ENCODE measurements at places on chromosomes 7 and 10.
A peak's percentile ranks its signal among the peaks of the same experiment; 100 is the strongest.

GRCh38 chr7:18583305-18583704 lies 87.8 kb downstream of the HDAC9 start:
- DNase-seq = peak; percentile 68

DNA sequence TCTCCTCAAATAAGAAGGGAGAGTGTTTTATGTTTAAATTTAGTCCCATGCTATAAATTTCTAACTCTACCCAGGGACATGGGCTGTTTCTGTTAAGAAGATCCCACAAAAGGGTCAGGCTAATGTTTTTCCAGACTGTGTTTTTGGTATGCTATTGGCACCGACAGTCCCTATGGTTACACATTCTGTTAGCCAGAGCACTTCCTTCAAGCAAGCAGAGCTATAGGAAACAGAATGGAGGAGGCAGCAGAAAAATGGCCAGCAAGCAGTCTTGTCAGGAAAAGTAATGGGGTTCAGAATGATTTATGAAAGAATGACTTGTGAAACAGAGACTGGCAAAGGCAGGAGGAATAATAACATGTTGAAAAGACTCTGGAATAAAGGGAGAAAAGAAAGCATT lies 44.8 kb upstream of the PHYHIPL start:
- DNase-seq = no peak

DNA sequence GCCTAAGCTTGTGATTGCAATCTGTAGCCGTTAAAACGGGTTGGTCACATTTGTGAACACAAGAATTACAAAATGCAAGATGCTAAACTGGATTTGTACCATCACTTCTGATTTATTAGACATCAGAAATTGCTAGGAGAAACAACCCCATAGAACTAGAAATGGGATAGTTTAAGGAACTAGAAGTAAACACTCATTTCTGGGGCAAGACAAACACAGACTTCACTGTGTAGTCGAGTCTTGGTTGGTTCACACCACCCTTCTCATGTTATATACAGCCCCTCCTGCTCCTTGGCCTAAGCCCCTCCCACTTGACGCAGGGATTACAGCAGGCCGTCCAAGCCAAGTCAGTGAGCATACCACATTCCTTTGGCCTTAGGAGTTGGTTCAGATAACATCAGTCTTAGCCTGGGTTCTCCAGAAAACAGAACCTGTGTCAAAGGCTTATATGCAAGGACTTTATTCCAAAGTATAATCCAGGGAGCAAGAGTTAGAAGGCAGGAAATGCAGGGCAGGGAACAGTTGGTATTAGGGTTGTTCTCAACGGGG lies 2.0 kb upstream of the NRAP start:
- DNase-seq = peak; percentile 98

DNA sequence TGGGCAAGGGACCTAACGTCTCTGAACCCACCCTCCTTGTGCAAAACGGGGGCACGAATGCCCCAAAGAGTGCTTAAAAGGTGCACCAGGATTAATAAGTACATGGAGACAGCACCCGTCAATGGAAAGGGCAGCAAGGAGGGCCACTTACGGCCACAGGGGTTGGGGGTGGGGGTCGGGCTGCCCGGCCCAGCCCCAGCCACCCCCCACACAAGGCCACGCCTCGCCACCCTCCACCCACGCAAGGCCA lies 213.4 kb downstream of the MAD1L1 start:
- DNase-seq = no peak

GRCh38 chr10:117501460-117502035 lies 41.0 kb upstream of the EMX2 start:
- no peak for DNase-seq

- DNase-seq = no peak
These were observed 46.8 kb upstream of the NAMPT start for GRCh38 chr7:106331441-106332175.

GRCh38 chr7:31362401-31362800 lies 21.9 kb upstream of the NEUROD6 start:
- no peak for DNase-seq

- DNase-seq = no peak
These were observed 1014.7 kb downstream of the NRG3 start for GRCh38 chr10:82889728-82890127.

DNA sequence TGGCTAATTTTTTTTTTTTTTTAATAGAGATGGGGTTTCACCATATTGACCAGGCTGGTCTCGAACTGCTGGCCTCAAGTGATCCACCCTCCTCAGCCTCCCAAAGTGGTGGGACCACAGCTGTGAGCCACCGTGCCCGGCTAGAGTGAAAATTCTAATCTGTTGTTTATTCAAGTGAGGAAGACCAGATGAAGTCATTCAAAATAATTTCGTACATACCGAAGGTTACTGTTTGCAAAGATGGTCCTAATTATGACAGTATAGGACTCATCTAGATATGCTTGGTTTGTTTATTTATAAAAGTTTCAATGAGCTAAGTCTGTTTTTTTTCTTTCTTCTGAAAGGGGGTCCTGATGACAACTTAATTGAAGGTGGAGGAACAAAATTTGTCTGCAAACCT lies 376.8 kb downstream of the EXOC4 start:
- DNase-seq = peak; percentile 22

- peak; percentile 68 for DNase-seq
These were observed 98.2 kb downstream of the ANLN start for GRCh38 chr7:36487756-36488336.

GRCh38 chr7:143248761-143249354 lies 14.4 kb upstream of the GSTK1 start:
- DNase-seq = peak; percentile 62

DNA sequence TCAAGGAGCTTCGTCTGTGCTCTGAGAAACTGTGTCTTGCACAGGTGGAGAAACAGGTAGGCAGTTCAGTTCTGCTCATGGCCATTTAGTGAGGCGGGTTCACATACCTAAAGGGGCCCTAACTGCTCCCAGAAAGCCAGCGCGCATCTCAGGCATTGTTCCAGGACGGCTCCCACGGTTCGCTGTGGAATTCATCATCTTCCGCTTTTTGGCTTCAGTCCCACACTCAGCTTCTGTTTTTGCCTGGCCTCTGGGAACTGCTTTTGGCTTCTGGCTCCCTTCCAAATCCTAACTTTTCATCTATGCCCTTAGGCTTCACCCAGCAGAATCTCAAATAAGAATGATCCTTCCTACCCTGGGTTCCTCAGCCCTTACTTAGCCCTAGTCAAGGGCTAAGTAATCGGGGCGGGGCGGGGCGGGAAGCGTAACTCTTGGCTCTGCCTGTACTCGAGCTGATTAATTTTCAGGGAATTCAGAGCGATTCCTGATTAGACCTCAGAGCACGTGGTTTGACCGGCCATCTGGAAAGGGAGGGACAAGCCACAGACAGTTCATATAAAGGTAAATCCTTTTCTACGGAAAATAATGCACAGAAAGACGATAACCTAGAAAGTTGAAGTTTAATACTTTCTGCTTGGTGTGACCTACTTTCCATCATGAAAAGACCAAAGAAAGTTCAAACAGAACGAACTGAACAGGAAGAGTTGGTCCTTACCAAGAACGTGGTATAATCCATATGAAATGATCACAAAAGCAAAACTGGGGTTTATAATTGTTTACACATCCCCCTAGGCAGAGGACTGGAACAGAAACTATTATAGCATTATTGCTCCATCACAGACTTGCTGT lies 105.7 kb downstream of the ST8SIA6 start:
- DNase-seq = peak; percentile 95

GRCh38 chr10:101146392-101147251 lies 15.5 kb downstream of the TLX1 start:
- DNase-seq = no peak

DNA sequence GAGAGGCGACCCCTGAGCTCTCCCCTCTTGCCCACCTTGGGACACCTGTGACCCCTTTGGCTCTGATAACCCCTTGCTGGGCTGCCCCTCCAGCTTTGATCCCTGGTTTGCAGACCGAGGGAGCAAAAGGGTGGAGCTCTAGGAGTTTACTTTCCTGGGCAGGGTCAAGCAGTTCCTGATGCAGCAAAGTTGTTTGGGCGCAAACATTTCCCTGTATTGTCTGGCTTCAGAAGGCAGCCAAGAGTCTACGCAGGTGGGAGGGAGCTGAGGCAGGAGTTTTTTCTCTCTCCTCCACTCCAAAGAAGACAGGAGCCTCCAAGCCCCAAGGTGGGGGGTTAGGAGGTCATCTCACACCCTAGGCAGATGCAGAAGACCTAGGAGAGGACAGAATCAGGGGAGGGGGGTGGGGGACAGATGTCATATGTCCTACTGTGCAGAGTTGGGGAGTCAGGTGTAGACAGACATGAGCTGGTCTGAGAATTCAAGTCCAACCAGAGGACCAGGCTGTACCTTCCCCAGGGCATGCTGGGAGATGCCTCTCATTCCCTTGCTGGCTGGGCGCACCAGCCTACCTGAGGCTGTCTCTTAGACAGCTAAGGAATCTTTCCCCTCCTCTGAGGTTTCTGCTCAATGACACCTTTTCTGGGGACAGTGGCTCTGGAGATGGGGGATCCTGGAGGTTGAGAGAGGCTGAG lies 20.5 kb downstream of the TMEM270 start:
- DNase-seq = no peak

DNA sequence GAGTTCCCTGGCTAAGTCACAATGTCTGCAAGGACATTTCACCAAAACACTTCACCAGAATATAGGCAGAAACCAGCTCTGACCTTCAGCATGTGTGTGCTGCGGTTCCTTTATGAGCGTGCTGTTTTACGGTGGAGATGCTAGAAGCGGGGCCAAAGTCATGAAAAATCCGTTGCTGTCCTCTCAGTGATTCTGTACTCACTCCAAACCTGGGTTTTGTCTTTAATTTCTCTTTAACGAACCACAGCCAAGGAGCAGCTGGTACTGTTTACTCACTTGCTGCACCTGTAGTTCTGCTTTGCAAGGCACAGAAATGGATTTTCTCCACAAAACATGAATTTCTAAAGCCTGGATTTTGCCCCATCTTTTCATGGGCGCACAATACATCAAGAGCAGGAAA lies 639.9 kb downstream of the PHTF2 start:
- DNase-seq = no peak

DNA sequence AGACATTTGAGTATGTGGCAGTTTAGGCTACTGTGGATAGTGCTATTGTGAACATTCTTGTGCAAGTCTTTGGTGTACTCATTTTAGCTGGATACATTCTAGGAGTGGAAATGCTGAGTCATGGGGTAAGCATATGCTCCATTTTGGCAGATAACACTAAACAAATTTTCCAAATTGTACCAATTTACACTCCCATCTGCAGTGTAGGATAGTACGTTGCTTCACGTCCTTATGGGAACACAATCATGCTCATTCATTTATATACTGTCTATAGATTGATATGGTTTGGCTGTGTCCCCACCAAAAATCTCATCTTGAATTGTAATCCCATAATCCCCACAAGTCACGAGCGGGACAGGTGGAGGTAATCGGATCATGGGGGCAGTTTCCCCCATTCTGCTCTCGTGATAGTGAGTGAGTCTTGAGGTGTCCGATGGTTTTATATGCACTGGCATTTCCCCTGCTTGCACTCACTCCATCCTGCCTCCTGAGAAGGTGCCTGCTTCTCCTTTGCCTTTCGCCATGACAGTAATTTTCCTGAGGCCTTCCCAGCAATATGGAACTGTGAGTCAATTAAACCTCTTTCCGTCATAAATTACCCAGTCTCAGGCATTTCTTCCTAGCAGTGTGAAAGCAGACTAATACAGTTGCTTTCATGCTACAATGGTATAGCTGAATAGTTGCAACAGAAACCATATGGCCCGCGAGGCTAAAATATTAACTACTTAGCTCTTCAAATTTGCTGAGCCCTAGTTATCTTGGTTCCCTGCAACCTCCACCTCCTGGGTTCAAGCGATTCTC lies 25.6 kb downstream of the RNF216 start:
- peak; percentile 87 for DNase-seq

- DNase-seq = peak; percentile 1
These were observed 1506.2 kb upstream of the LRRTM3 start for GRCh38 chr10:65419629-65420028.

DNA sequence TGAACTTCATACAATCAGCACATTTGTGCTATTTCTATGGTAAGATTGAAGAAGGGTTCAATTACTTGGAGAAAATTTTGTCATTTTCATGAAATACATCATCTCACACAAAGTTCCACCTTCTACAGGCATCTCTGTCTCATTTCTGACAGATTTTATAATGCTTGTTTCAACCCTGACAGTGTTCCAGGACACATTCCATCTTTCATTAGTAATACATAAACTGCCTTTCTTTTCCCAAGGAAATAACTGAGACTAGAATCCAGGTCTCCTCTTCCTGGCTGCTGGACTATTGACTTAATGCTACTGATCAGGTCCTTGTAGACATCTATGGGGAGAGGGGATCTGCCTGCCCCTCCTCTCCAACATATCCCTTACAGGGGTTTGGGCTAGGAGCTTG lies 70.1 kb upstream of the PLPP4 start:
- peak; percentile 21 for DNase-seq

- DNase-seq = no peak
These were observed 20.6 kb upstream of the KDM7A start for GRCh38 chr7:140197218-140197890.

DNA sequence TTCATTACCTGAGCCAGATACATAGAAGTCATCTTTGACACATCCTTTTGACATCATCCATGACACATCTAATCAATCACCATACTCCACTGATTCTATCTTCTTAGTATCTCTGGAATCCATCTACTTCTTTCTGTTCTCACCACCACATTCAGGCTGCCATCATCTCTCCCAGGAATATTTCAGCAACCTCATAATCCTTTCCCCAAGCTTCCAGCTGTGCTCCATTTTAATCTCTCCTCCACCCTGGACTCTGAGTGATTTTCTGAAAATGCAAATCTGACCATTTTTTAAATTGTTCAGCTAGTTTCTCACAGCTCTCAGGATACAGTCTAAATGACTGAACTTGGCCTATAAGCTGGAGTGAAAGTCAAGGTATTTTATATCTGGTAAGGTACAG lies 2.5 kb upstream of the BTRC start:
- no peak for DNase-seq

DNA sequence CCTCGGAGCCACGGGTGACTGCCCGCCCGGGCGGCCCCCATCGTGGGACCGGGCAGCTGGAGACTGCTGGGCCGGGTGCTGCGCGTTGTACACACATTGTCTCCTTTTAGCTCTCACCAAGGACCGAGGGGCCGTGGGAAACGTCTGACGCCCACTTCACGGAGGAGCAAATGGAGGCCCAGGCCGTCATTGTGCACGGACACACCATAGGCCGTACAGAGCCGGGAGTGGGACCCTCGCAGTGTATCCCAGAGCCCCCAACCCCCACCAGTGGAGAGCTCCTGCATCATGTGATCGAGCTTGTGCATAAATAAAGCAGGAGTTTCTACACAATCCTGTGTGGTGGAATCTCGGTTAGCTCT lies 722 bp downstream of the DENND10 start:
- peak; percentile 23 for DNase-seq

GRCh38 chr10:101766306-101766705 lies 9.6 kb downstream of the FGF8 start:
- no peak for DNase-seq

- DNase-seq = no peak
These were observed 30.3 kb upstream of the TMEM273 start for GRCh38 chr10:49218480-49218879.
